ENCODE measurements at places on chromosomes 1 and 21.

DNA sequence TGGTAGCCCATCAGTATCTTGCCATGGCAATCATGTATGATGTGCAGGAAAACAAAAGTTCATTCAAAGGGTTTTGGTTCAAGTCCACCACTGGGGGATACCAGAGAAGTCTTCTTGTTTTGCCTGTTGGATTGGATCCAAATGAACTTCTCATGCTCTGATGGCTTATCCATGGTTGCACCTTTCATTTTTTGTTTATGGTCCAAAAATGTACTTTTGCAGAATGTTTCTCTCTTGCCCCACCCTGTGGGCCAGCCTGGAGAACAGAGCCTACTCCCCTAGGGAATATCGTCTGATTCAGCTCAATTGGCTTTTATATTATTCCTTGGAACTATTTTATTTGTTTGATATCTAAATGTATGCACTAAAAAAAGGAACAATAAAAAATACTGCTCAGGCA, 20.1 kb upstream of the CLCA1 start:
- no peak for DNase-seq

- DNase-seq, result no peak
Observed at GRCh38 chr1:80892539-80892938, 908.2 kb upstream of the ADGRL2 start.

DNA sequence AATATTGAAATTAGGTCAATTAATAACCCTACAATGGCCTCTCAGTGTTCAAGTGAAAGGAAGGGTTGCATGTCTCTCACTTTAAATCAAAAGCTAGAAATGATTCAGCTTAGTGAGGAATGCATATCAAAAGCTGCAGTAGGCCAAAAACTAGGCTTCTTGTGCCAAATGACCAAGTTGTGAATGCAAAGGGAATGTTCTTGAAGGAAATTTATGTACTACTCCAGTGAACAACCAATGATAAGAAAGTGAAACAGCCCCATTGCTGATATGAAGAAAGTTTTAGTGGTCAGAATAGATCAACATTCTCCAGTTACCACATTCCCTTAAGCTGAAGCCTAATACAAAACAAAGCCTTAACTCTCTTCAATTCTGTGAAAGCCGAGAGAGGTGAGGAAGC, 10.0 kb downstream of the MAEL start:
- DNase-seq, result no peak

DNA sequence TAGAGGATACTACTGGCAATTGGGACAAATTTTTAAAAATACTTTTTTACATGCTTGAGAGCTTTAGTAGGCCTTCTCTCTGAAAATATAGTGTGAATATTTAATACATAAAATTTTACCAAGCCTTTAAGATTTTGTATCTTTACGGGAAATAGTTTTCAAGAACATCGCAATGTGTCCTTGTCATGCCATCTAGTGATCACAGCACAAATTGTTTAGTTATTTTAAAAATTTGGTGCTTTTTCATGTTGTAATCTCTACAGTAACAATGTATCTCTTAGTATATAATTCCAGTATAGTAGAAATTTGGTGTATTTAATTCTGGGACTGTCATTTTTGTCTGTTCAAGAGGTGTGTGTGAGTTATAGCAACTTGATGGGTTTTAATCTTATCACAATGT, 6.7 kb downstream of the CDC7 start:
- no peak for DNase-seq

DNA sequence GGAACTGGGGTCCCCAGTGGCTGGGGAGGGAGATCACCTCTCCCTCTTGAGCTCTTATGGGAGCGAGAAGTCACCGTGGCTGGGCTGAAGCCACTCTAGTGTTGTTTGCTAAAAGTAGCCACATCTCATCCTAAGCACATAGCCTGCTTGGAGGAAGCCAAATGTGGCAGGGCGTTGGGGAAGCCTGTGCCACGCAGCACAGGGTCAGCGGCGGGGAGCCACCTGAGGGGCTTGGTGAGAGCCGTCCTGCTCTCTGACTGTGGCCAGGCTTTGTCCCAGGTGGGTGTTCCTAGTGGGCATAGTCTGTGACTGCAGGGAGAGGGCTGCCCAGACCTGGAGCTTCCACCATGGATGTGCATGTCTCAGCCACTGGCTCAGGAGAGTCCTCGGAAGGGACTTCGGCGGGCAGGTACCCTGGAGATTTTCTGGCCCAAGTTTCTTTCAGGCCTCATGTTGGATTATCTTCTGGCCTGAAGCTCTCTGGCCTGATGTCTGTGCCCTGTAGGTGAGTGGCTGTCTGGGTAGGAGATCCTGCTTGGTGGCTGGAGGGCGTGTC, 38.9 kb downstream of the MORN1 start:
- DNase-seq, result no peak

DNA sequence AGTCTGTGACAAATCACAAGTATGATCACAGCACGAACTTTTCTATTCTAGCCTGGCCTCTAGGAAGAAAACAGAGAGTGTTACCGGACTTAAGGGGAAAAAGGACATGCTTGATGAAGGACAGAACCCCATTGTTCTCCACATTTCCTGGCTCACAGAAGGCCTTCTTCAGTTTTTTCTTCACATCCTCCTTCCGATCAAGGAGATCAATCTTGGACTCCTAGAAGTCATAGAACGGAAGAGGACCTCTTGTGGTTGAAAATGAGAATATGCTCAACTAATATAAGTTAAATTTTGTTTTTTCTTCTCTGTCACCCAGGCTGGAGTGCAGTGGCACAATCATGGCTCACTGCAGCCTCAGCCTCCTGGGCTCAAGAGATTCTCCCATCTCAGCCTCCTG, 30.3 kb downstream of the YARS1 start:
- DNase-seq, result no peak

- DNase-seq, result peak; percentile 10
Observed at GRCh38 chr1:119002028-119002686, 14.0 kb upstream of the TBX15 start.

- DNase-seq, result no peak
Observed at GRCh38 chr1:64472040-64472376, 2.1 kb downstream of the CACHD1 start.
